ENCODE measurements at places on chromosomes 7 and 10.

DNA sequence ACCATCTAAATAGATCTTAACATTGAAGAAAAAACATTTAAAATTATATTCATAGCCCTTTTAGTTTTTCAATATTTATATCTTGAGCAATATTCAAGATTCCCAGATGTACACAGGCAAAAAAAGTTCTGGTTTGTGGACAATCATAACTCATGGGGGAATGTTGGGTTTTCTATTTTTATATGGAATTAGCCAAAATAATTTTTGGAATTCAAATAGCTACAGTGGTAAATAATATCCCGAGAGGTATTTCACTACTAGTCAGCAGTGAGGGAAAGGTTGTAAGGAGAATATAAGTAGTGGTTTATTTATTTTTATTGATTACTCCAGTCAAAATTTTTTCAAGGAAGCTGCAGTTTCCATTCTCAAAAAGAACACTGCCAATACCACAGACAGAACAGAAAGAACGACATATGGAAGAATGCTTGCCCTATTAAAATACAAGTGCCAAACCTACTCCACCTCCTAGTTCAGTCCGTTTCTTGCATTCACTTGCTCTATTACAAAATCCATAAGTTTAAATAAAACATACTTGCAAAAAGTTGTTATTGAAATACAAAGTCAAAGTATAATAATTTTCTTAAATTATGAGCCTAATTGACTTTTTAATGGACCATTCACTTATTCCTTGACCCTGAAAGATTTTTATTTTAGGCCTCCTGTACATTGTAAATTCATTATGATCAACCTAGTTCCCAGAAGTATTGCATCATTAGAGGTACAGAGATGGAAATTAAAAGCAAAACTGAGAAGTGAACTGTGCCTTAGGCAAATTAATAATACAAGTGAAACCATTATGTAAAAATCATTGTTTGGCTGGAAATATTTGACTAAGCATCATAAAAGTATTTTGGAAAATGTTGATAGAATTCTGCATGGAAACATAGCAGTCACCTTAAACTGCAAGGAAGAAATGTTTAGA is 533.2 kb downstream of the PARD3 start:
- no peak overlapping the region for H3K27ac ChIP-seq
- no peaks in the 10 kb centered on the region for H3K36me3 ChIP-seq
- H3K4me1 ChIP-seq, result no peaks in the 10 kb centered on the region
- no peaks in the 10 kb centered on the region for H3K27me3 ChIP-seq
- H3K4me3 ChIP-seq, result no peak overlapping the region

DNA sequence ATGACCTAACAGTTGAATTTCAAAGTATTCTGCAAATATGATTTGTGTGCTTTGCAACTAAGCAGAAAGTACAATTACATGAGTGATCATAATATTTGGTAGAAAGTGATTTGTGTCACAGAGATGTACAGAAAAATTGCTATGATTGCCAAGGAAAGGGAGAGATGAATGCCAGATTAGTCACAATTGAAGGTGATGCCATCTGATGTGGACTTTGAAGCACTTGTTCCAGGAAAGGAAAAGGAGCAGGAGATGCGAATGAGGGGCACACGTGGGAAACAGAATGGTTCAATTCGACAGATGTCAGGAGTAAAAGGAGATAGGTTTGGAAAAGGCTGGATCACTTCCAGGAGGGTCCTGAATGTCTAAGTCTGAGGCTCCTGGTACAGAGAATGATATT is 153.1 kb upstream of the LAMB4 start:
- no peaks in the 10 kb centered on the region for H3K27me3 ChIP-seq
- H3K4me1 ChIP-seq, result peaks cover 6% of the 10 kb centered on the region
- H3K4me3 ChIP-seq, result no peak overlapping the region
- H3K27ac ChIP-seq, result no peak overlapping the region

GRCh38 chr7:149873970-149874643 is 338 bp downstream of the ATP6V0E2 start:
- H3K27ac ChIP-seq, result peak overlapping the region; percentile 87
- no peak for DNase-seq
- H3K27me3 ChIP-seq, result peaks cover 15% of the 10 kb centered on the region
- H3K36me3 ChIP-seq, result no peaks in the 10 kb centered on the region
- peak overlapping the region; percentile 72 for H3K4me3 ChIP-seq

DNA sequence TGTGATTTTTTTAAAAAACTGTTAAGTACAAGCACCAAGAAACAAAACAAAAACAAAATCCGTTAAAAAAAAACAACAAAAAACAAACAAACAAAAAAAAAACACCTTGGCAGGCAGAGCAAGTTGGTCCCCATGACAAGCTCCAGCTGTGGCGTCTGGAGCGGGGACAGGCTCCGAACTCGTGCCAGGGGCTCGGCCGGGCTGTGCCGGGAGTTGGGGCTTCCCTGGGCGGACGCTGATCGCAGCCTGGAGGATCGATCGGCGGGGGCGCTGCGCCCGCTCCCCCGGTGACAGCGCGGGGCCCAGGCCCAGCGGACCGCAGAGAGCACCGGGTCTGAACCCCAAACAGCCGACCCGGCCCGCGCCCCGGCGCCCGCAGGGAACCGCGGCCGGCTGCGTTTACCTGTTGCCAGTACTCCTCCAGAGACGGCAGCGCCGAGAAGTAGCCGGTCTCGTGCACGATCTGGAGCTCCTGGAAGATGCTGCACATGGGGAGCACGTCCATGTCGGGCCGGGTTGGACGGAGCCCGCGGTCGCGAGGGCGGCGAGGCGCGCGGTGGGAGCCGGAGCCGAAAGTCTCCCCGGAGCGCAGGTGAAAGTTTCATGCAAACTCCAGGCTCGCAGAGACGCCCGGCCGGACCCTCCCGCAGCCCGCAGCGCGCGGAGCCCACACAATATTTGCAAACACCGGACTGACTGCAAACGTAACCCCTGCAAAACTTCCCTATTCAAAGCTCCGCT is at the start of gene KLF6:
Gene KLF6 (minus strand): TSS at position 700 of the 741 bp plus-strand sequence. CDS start 195 bp downstream, at position 505.
- peak; percentile 93 for DNase-seq
- H3K4me3 ChIP-seq, result peak within 1 kb of the TSS; percentile 56
- H3K36me3 ChIP-seq, result peaks cover 25% of the 10 kb centered on the region
- H3K4me1 ChIP-seq, result peaks cover 43% of the 10 kb centered on the region

- no peak overlapping the region for H3K27ac ChIP-seq
- H3K27me3 ChIP-seq, result no peaks in the 10 kb centered on the region
- DNase-seq, result no peak
Measured at GRCh38 chr10:112359606-112360307, 14.2 kb upstream of the ACSL5 start.

DNA sequence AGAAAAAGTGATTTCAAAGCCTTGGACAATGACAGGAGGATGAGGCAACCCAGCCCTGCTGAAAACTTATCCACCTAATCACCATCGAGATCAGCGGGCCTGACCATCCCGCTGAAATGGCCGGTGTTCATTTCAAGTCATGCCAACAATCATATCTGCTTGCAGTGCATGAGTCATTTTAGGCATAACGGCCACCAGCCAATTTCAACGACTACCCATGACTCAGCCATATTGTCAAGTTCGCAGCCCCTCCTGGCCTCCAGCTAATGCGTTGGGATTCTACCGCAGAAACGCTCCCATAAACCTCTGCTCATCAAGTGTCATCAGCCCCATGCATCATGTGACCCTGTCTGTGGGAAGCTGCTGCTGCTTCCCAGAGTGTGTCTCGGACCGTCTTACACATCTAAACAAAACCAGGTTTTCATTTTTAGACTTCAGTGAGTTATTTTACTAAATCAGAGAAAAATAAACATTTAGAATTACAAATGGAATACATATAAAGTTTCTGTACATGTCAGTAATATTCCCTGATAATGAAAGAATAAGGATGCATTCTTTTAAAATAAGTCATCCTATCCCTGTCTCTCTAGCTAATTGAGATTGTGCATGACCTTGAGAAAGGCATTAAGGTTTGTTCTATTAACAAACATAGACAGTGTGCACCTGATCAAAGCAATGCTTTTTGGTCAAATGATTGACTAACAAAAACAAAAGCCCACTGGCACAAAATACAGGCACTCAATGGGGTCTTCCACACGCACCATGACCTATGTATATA is 188.9 kb downstream of the ADAM12 start:
- no peak overlapping the region for H3K27ac ChIP-seq
- H3K4me1 ChIP-seq, result no peaks in the 10 kb centered on the region
- H3K36me3 ChIP-seq, result no peaks in the 10 kb centered on the region
- no peaks in the 10 kb centered on the region for H3K27me3 ChIP-seq
- H3K4me3 ChIP-seq, result no peak overlapping the region

DNA sequence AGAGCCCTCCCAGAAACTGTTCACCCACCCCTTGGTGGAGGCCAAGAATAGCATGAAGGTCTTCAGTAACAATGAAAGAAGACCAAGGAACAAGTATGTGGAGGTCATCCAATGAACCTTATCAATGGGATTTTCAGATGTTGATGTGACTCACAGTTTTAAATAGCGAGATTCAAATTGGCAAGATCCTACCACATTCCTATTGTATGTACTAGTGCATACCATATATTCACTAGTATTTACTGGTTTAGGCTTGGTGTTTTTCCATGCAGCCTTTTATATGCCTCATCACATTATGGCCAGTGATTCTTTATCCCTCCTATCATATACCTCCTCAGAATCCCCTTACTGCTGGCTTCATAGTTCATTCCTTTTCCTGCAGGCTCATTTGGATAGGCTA is 54.4 kb downstream of the ITGB8 start:
- H3K4me3 ChIP-seq, result no peak overlapping the region
- H3K27ac ChIP-seq, result no peak overlapping the region
- no peaks in the 10 kb centered on the region for H3K27me3 ChIP-seq
- no peak for DNase-seq

GRCh38 chr10:80444124-80444523 is 10.0 kb upstream of the TSPAN14 start:
- H3K27me3 ChIP-seq, result no peaks in the 10 kb centered on the region
- H3K27ac ChIP-seq, result no peak overlapping the region
- no peak for DNase-seq
- peaks cover 14% of the 10 kb centered on the region for H3K4me1 ChIP-seq

DNA sequence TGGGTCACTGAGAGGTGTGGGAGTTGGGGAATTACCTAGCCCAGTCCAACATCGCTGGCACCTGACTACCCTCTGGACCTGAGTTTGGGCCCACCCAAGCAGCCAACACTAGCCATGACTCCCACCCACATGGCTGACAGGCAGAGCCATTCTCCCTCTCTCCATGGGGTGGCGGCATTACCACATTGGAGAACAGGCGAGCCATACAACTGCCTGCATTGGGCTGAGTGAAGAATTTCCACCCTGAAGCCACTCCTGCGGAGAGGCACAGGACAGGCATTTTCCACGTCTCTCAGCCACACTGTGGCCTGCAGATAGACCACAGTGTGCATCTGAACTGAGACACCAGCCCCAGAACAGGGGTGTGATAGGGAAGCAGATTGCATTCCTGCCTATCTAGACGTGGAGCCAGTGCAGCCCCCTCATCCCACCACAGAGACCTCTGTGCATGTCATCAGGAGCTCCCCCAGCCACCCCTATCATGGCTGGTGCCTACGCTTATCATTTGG is 58.2 kb upstream of the ANTXRL start:
- H3K4me1 ChIP-seq, result peaks cover 4% of the 10 kb centered on the region
- H3K27ac ChIP-seq, result no peak overlapping the region
- no peaks in the 10 kb centered on the region for H3K36me3 ChIP-seq
- no peaks in the 10 kb centered on the region for H3K27me3 ChIP-seq
- no peak overlapping the region for H3K4me3 ChIP-seq

DNA sequence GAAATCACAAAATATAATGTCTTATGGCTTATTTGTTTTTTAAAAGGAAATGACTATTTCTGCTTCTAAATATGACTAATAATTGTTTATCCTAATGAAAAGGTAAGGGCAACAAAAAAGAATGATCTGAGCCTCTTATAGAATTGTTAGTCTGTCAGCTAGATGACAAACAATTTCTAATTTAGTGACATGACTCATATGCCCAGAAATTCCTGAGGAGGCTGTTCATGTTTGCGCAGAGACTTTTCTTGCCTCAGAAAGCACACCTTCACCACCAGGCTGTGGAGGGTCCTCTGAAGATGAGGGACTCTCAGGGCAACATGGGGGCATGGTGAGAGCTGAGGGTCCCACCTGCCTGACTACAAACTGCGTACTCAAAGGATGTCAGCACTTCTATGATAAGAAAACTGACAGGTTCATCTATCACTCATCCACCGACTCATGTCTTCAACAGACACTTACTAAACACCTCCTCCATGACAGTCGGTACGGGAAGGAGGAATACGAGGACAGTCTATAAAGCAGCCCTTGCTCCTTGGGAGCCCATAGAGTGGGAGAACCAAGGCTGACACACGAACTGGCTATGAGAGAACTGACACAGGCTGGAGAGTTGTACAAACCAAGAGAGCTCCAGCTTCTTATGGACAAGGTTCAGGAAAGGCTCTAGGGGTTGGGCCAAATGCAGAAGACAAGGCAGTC is 102.0 kb downstream of the PKD1L1 start:
- H3K27me3 ChIP-seq, result no peaks in the 10 kb centered on the region
- no peak overlapping the region for H3K27ac ChIP-seq

- no peak overlapping the region for H3K4me3 ChIP-seq
- H3K27ac ChIP-seq, result peak overlapping the region; percentile 35
- no peaks in the 10 kb centered on the region for H3K4me1 ChIP-seq
- no peak for DNase-seq
- no peaks in the 10 kb centered on the region for H3K36me3 ChIP-seq
Measured at GRCh38 chr10:47335906-47336305, 12.3 kb upstream of the RBP3 start.

- H3K27me3 ChIP-seq, result no peaks in the 10 kb centered on the region
- H3K27ac ChIP-seq, result peak overlapping the region; percentile 89
Measured at GRCh38 chr10:102744374-102745051, 765 bp downstream of the WBP1L start.

DNA sequence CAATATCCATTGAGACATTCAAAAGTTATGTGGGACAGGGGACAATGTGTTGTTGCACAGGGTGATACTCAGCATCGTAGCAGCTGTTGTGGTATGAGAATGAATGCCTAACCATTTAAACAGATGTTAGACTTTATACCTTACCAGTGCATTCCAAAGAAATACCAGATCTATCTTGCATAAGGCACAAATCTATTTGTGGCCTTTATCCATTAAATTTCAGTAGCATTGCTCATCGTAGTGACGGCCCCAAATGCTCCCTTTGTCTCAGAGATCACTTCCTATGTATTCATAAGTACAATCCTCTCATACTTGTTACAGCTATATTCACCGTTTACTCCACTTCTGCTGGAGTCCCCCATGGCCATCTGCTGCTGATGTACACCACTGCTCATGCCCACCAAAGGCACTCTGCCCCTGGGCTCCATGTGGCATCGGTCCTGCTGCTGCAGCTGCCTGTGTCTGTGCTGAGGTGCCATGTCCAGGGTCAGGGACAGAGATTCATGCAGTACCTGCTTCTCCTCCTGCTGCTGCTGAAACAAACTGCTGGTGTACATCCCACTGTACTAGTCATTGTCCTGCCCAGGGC is 96.3 kb downstream of the CPED1 start:
- no peak overlapping the region for H3K27ac ChIP-seq
- H3K36me3 ChIP-seq, result no peaks in the 10 kb centered on the region
- no peak overlapping the region for H3K4me3 ChIP-seq

- H3K4me1 ChIP-seq, result no peaks in the 10 kb centered on the region
- no peak overlapping the region for H3K27ac ChIP-seq
- H3K36me3 ChIP-seq, result no peaks in the 10 kb centered on the region
- no peak for DNase-seq
- no peak overlapping the region for H3K4me3 ChIP-seq
Measured at GRCh38 chr7:118202061-118202460, 18.1 kb downstream of the LSM8 start.

- H3K4me1 ChIP-seq, result peaks cover 82% of the 10 kb centered on the region
- H3K4me3 ChIP-seq, result no peak overlapping the region
- H3K27ac ChIP-seq, result peak overlapping the region; percentile 41
- no peak for DNase-seq
- no peaks in the 10 kb centered on the region for H3K36me3 ChIP-seq
- H3K27me3 ChIP-seq, result peaks cover 8% of the 10 kb centered on the region
Measured at GRCh38 chr10:86941991-86942421, 15.4 kb downstream of the MMRN2 start.

GRCh38 chr10:71638064-71638821 is 81.3 kb downstream of the C10orf105 start:
- H3K4me1 ChIP-seq, result peaks cover 4% of the 10 kb centered on the region
- no peaks in the 10 kb centered on the region for H3K36me3 ChIP-seq
- DNase-seq, result peak; percentile 92
- H3K27ac ChIP-seq, result peak overlapping the region; percentile 78
